ENCODE measurements at places on chromosomes 16 and 17.

DNA sequence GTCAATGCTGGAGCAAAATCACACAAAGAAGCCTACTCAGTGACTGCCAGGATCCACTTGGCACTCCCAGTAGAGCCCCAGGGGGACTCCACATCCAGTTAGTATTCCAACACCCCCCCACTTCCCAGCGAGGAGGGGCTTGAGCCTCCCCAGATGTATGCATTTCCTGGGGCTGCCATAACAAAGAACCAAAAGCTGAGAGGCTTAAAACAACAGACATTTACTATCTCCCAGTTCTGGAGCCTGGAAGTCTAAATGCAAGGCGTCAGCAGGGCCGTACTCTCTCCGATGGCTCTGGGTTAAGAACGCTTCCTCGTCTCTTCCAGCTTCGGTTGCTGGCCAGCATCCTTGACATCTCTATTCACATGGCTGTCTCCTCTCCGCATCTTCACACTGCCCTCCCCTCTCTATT is 23.0 kb upstream of the GNA13 start:
- no peak for DNase-seq

GRCh38 chr17:37365589-37365988 is 10.2 kb upstream of the C17orf78 start:
- DNase-seq, result no peak

- no peak for DNase-seq
Observed at GRCh38 chr16:2204416-2205103, 694 bp upstream of the MLST8 start.

- no peak for DNase-seq
Observed at GRCh38 chr17:64787921-64788271, 125.8 kb upstream of the SMURF2 start.

DNA sequence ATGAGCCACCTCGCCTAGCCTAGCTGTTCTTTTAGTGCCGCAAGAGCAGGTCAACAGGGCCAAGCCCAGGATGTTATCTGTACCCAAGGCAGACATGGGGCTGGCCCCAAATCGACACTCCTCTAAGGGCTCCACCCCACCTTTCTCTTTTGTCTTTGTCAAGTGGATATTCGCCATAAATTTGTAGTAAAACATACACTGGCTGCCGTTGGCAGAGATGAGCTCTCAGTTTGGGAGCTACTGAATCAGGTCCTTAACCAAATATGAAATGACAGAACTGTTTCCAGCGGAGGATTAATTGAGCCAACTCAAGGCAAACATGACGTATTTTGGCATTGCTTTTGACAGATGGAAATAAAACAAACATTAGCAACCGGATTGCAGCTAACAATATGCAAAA is 556.9 kb upstream of the CDH5 start:
- no peak for DNase-seq

DNA sequence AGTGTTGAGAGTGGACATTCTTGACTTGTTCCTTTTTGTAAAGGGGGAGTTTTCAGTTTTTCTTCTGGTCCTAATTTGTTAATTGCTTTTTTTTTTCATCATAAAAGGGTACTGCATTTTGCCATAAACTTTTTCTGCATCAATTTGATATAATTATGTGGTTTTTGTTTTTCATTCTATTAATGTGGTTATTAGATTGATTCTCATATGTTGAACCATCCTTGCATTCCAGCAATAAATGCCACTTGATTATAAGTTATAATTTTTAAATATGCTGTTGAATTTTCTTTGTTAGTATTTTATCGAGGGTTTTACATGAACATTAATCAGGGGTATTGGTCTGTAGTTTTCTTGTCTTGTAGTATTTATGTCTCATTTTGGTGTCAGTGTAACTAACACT is 87.2 kb upstream of the SMIM36 start:
- DNase-seq, result no peak

DNA sequence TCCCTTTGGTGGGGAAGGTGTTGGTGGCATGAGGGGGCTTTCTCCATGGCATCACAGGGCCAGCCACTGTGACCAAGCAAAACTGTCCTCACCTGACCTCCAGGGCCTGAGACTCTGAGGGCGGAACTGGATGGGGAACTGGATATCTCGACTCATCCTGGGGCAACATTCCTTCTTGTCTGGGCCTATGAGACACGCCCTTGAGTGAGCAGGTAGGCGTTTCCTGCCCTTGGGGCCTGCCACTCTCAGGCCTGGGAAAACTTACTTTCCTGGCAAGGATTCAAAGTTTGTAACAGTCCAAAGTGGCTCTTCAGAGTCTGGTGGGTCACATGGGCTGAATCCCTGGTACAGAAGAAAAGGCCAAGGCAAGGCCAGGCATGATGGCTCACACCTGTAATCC is 9.6 kb downstream of the MT1X start:
- no peak for DNase-seq

- DNase-seq, result no peak
Observed at GRCh38 chr17:51947160-51947735, 211.3 kb downstream of the CA10 start.
